ENCODE measurements at places on chromosomes 1 and 21.

- no peak for DNase-seq
These were observed 841.2 kb upstream of the ADGRL4 start for GRCh38 chr1:79847700-79848099.

DNA sequence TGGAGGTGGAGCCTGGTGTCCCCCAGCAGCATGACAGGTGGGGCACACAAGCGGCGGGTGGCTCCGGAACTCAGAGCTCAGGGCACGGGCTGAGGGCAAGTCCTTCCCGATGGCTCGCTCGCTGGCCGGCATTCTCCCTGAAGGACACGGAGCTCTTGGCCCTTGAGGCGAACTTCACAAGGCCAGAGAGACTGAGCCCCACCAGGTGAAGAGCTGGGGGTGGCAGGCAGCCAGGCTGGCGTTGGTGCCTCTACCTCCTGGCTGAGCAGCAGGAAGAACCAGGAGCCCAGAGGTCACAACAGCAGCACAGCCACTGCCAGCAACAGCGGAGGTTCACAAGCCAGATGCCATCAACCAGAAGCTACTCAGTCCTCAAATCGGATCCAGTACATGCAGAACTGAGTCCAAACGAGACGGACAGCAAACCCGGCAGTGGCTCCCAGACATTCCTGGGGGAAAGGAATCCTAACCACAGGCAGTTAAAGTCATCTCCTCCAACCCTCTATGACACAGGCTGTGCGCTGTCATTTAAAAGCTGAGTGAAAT, 54.1 kb downstream of the NPHP4 start:
- DNase-seq = peak; percentile 23

GRCh38 chr1:240004086-240004749, 87.5 kb upstream of the FMN2 start:
- no peak for DNase-seq

DNA sequence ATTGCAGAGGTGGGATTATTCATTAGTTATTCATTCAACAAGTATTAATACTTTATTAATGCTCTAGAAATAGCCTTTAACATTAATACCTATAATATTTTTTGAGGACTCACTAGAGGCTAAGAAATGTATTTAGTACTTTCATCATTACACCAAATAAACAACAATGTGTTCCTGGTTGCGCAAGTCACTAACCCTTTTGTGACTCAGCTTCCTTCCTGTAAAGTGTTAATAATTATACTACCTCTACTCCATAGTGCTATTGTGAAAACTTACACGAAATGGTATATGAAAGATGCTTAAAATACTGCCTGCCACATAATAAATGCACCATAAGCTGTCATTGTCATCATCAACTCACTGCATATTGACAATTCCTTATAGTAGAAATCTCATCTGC, 431.0 kb downstream of the DPYD start:
- DNase-seq = peak; percentile 19

GRCh38 chr1:118151312-118151937, 33.6 kb downstream of the SPAG17 start:
- peak; percentile 19 for DNase-seq

DNA sequence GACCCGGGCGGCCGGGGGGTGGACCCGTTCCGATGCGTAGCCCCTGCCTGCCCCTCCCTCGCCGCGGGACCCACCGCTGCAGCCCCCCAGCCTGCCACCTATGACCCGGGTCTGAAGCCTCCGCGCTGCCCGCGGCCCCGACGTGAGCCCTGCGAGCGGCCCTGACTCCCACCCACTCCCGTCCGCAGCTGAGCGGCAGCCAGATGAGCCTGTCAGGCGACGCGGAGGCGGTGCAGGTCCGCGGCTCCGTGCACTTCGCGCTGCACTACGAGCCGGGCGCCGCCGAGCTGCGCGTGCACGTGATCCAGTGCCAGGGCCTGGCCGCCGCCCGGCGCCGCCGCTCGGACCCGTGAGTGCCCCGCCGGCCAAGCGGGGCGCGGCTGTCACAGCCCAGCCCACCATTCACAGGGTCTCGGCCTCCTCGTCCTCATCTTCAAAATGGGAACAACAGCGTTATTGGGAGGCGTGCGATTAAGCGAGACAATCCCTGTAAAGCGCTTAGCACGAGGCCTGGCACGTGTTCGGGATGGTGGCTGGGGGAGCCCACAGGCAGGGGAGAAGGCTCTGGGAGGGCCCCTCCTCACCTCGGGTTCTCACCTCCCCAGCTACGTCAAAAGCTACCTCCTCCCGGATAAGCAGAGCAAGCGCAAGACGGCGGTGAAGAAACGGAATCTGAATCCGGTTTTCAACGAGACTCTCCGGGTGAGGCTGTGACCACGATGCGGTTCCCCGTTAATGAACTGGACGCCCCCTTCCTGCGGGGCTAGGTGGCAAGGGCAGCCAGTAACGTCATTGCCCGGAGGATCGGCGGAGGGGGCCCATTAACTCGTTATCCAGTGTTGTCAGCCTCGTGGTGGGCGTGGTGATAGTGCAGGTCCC, 8.2 kb downstream of the SYTL1 start:
- no peak for DNase-seq

- DNase-seq = no peak
These were observed 37.6 kb downstream of the C1orf87 start for GRCh38 chr1:60035921-60036320.

DNA sequence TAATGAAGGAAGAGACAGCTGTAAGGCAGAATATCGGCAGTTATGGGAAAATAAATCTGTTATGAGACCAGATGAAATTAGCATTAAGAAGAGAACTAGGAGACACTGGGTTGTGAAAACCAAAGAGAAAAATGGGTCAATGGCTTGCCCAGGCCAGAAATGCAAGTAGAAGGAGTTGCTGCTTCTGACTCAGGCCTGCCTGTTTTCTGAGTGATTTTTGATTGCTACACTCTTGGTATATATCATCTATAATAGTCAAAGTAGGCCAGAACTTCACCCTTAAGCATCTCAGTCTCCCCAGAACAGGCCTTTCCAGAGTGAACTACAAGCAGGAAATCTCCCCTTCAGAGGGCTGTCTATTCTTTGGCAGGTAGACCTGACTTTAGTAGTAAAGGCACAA, 107.0 kb downstream of the NRIP1 start:
- no peak for DNase-seq

DNA sequence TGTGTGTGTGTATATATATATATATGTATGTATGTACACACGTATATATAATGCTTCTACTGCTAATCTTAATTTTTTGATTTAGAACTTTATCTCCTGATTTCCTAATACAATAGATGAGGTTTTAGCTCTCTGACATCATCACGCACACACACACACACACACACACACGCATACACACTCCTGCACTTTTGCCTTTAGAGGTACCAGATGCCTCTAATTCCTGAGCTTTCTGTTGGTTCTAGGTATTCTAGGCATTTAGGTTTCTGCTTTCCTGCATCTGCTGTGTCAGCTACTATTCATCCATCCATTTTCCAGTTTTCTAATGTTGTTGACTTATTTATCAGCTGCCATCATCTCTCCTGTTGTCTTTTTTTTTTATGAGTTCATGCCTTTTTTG, 348.3 kb downstream of the ASTN1 start:
- no peak for DNase-seq

GRCh38 chr1:167676916-167677848, 44.6 kb upstream of the MPZL1 start:
- no peak for DNase-seq

DNA sequence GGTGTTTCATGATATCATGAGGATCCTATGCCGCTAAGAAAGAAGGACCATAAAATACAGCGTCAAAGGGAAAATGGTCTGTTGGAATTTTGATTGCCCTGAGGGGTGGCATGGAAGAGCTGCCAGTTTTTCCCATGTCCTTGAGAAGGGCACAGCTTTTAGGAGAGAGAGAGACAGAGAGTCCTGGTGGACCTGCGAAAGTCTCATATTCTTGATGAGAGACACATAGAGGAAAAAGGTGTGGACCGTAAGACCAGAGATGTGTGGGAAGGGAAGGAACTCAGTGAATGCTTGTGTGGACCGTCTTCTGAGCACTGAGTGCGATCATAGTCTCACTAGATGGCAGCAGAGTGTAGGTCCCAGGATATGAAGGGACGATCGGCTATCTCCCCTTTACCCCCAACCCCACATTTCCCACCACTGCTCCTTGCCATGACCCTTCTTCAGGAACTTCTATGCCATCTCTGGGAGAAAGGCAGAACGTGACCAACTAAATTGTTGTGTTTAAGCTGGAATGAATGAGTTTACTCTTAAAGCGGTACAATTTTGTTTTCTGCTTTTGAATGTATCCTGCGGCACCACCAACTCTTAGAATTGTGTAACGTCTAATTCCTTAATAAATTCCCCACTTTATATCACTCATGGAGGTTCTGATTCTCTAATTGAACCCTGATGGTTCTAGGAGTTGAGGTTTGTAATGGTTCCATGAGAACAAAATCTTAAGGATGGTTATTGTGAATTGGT, 117.7 kb downstream of the CTH start:
- no peak for DNase-seq

- DNase-seq = no peak
These were observed 56.6 kb downstream of the PRKCZ start for GRCh38 chr1:2106659-2107405.

DNA sequence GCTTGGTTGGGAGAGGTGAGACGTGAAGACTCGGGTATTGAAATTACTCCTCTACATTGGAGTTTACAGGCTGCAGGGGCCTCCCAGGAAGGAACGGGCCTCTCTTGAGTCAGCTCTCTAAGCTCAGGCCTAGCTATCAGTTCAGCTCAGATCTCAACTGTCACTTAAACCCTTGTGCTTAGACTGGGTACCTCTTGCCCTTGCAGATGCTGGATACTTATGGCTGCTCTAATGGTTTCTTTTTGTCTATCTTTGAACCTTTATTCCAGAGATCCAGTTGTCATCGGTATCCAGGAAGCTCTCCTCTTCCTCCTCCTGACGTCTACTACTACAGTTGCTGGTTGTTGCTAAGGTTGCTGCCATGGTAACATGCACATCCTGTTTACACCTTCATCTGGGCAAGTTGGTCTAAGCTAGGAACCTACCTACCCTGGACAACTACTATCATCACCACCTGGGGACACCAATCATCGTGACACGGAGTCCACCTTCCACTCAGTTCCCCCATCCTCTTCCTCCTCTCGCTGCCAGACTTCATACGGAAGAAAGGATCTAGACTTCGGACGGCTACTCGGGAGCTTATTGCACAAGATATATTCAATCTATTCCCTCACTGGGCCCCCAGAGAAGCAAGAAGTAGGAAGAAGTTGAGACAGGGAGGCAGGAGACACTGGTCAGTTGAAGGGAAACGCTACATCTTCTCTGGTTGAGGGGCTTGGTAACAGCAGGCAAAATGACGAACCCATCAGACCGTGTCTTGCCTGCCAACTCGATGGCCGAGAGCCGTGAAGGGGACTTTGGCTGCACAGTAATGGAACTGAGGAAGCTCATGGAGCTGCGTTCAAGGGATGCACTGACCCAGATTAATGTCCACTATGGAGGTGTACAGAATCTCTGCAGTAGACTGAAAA, 56.1 kb downstream of the ATP2B4 start:
- no peak for DNase-seq

GRCh38 chr1:168834225-168834872, 105.3 kb upstream of the DPT start:
- peak; percentile 52 for DNase-seq

DNA sequence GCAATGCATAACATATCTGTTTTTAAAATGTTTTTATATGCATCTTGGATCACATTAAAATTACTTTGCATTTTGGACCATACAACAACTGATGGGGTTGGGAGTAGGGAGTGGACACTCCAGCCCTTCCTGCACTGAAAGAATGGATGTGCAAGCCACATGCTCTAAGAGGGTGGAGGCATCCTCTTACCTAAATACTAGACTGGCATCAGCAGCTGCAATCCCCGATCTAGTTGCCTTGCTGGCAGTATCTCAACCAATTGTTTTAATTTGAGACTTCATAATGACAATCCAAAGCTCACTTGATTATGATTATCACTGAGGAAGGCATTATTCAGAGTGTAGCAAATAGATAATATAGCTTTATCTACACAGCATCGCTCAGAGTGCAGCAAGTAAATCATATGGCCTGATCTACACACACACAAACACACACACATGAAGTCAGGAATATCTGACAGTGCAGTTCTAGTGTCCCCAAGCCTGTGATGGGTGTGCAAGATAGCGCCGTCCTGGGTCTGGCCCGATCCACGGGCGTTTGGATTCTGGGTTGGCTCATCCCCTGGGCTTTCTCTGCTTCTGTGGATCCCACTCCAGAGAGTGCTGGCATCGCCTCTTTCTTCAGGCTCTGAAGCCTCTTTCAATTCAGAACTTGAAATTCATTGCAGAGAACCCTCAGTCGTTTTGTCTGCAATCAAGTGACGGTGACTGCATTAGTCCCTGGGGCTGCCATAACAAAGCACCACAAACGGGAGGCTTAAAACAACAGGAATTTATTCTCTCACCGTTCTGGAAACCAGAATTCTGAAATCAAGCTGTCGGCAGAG, 181.3 kb downstream of the ETS2 start:
- no peak for DNase-seq

GRCh38 chr1:47774986-47775834, 222.0 kb downstream of the TRABD2B start:
- no peak for DNase-seq

DNA sequence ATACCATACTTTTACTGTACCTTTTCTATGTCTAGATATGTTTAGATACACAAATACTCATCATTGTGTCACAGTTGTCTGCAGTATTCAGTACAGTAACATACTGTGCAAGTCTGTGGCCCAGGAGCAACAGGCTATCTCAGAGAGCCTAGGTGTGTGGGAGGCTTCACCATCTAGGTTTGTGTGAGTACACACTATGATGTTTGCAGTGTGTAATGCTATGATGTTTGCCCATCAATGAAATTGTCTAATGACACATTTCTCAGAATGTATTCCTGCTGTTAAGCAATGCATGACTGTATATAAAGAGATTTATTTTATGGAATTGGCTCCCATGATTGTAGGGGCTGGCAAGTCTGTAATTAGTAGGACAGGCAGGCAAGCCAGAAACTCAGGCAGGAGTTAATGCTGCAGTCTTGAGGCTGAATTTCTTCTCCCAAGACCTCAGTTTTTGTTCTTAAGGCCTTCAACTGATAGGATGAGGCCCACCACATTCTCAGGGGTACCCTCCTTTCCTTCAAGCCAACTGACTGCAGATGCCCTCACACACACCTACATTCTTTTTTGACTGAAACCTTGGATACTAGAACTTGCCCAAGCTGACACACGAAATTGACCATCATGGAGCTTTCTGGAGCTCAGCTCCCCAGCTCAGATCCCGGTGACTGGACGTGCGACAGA, 7.7 kb upstream of the AGTRAP start:
- DNase-seq = no peak

GRCh38 chr1:61310057-61310456, 227.7 kb downstream of the NFIA start:
- DNase-seq = no peak

Measured in kidney epithelial cell (primary cell).